ENCODE measurements at places on chromosomes 3 and 15.

DNA sequence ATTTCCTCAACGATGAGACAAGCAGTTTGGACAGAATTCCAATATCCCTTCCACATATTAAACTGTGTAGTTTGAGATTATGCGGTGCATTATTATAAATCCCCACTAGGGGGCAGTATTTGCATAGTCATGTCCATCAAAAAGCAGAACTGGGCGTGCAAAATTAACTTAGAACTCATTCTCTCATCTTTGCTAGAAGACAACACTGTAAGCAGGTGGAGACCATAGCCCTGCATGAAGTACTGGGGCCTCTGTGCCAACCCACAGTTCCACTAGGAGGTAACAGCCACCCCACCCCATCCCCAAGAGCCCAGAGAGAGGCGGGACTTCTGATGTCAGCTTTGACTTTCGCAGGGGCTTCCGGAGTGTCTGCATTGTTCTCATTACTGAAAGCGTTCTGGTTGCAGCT, 106.6 kb upstream of the TMC3 start:
- DNase-seq = peak; percentile 3

DNA sequence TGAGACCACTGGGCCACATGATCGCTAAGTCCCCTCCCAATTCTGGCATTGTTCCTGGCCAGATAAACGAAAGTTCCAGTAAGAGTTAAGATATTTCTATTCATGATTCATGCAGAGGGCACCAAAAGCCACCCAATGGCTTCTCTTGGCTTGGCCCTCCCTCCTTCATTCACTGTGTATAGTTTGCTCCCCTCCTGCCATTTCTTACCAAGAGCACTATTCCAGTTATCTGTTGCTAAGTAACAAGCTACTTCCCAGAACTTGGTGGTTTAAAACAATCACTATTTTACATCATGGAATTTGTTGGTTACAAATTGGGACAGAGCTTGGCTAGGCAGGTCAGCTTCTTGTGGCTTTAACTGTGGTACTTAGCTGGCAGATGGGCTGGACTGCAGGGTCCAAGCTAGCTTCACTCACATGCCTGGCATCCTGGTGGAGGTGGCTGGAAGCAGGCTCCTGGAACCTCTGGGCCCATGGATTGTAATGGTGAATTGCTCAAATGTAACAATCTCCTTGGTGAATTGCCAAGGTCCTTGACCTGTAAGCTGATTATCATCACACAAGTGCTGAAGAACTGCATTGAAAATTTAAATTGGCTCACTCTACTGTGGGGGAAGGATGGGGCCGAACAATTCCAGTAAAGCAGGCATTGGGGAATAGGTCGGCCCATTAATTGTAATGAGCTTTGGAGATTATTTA, 16.6 kb downstream of the EAF1 start:
- no peak for DNase-seq

GRCh38 chr3:135382621-135383020, 582.9 kb upstream of the PPP2R3A start:
- DNase-seq = no peak

- DNase-seq = no peak
These were observed 53.2 kb downstream of the NIPA2 start for GRCh38 chr15:22891426-22892210.

DNA sequence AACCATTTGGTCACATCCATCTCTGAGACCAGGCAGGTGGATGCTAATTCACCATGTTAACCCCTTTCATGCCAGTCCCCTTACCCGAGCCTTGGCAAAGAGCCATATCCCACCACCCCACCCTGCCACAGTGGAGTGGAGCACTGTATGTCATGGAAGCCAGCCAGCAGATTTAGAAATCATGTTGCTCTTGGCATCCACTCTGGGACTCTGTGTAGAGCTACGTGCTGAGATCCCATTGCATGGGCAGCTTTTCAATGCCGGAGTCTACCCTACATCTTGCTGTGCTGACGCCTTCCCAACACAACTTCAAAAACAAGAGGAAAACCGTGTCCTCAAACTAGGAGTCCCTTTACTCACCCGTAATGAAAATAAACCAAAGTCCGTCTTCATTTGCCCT, 131.0 kb downstream of the NTRK3 start:
- DNase-seq = no peak

DNA sequence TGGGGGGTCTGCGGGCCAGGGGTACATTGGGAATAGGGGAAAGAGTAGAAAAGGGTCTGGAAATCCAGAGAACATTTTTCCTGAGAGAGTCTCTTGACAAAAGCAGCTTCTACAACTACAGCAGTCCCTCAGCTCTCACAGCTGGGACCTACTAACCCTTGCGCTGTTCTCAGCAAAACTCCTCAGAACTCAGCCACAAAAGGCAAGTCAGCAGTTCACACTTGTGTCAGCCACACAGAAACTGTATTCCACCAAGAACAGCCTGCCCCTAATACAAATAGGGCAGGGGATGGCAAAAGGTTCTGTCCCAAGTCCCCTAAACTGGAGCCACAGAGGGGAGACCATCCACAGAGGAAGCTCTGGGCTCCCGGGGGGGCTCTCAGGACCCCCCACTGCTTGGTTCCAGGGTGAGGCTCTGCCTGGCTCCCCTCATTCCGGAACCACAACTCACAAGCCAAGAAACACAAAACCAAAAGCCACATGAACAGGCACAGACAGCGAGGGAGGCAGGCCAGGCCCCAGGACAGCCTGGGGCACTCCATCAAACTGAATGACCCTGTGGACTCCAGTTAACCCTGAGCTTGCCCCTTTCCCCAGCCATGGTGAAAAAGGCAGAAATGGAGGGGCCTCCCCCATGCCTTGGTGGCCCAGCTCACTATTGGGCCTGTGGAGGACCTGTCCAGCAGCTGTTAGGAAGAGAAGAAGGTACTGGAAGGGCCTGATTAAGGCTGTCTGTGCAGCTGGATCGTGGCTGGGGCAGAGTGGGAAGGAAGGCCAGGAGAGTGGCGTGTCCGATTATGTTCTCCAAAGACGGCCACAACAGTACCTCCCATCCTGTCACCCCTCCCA, 162.0 kb downstream of the CHSY1 start:
- DNase-seq = no peak

DNA sequence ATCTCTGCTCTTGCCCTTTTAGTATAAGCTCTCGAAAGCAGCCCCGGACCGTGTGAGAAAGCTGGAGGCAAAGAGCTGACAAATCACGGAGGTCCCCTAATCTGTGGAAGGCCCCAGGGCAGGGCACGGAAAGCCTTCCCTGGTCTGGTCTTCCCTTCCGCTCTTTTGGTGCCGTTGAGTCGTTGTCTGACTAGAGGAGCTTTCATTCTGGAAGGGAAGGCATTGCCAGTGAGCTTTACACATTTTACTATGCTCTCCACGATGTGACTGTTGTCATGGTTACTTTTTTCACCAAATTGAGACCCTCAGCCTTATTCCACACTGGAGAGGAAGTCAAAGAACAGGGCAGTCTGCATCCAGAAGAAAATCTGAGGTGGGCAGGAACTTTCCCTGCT, 71.7 kb downstream of the CYP19A1 start:
- no peak for DNase-seq

DNA sequence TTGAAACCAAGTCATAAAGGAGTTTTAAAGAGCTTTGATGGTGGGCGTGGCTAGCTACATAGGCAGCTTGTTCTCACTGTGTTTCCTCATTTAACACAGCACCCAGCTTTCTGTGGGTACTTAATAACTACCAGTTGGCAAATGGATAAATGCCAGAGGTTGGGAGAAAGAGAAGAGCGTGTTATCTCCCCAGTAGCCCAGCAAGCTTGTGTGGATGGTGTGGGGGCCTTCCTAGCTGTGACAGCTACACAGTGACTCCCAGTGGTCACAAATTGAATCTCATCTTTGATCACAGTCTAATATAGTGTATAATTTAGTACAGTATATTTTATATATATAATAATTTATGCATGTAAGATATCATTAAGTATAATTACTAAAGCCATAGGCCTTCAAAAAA, 984.1 kb downstream of the EPHA3 start:
- no peak for DNase-seq

DNA sequence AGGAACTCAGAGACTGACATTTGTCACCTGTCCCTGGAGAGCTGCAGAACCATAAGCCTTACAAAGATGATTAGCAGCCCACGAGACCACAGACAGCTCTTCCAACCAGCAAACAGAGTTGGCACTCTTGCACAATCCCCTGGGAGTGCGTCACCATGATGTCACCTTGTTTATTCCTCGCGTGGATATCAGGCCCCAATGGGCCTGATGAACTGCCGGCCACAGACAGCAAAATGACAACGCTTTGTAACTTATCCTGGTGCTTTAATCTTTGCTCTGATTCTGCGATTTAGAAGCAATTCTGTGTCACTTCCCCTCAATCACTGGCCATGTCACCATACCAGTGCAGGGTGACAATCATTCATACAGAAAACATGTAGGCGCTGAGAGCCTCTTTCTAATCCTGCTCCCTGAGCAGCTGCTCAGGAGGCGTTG, 89.2 kb downstream of the TAMM41 start:
- no peak for DNase-seq

- DNase-seq = no peak
These were observed 2.7 kb downstream of the FOXP1 start for GRCh38 chr3:71580636-71581456.

DNA sequence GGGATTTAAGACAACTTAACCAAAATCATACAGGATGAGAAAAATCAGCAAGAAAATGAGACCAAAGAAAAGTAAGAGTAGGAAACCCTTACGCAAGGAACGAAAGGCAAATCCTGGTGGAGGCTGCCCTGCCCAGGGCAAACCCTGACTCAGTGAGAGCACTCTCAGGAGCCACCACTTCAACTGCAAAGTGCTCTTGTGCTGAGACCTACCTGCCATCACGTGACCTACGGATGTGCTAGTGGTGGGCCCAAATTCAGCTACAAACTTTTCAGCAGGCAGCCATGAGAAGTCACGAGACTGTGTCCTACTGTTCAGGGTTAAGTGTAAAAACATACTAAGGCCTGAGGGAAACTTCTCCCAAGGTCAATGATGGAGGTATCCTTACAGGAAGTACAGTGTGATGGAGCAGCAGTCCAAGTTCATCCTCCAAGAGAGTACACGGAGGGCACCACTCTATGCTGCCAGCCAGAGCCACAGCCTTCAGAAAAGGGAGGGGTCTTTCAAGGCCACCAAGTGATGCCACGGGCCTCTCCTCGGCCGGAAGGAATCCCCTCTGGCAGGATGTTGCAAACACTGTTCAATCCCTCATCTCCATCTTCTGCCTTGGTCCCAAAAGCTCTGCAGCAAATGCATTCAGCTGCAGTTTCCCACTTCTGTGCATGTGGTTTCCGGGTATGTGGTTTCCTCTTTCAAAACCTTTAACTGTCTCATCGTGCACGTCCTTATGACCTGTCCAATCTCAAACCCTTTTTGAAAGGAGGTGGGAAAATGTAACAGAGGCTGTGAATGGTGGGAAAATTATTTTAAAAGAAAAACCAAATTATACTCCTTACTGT, 9.5 kb downstream of the CHSY1 start:
- no peak for DNase-seq

Data from epithelial cell of proximal tubule (primary cell).